ENCODE measurements at places on chromosomes 5 and 9.

- DNase-seq = no peak
Measured at GRCh38 chr5:158246661-158247060, 387.7 kb upstream of the CLINT1 start.

DNA sequence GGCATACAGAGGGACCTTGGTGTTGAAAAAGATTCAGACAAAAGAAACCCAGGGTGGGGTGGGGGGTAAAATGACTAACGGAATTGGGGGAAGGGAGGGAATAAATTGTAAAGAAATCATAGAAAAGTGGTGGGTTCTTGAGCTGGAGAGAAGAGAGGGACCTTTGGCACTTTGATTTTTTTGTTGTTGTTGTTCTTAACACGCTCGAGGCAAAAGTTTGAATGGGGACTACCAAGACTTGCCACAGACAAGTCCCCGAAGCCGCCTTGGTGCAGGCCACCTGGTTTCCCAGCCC is 616 bp downstream of the VCAN start:
- no peak for DNase-seq

DNA sequence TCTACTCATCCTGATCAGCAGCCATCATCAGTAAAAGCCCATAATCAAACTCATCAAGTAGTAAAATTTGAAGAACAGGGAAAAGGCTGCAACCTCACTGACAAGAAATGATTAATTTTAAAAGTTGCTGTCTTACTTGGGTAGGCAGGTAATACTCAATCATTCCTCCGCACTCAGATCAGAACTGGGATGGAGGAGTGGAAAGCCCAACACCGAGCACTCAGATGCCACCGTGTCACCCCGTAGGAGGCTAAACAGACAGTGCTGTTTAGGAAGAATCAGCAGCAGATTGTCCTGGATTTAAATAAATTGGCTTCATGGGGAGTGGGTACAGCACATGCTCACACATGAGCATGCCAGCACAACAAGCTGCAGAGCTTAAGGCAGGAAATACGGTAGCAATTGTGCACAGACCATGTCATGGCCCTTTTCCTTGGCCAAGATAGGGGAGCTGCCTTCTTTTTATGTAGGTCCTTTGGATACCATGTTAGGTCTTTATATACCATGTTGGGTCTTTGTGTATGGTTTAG is 92.6 kb upstream of the CDH6 start:
- DNase-seq = no peak

DNA sequence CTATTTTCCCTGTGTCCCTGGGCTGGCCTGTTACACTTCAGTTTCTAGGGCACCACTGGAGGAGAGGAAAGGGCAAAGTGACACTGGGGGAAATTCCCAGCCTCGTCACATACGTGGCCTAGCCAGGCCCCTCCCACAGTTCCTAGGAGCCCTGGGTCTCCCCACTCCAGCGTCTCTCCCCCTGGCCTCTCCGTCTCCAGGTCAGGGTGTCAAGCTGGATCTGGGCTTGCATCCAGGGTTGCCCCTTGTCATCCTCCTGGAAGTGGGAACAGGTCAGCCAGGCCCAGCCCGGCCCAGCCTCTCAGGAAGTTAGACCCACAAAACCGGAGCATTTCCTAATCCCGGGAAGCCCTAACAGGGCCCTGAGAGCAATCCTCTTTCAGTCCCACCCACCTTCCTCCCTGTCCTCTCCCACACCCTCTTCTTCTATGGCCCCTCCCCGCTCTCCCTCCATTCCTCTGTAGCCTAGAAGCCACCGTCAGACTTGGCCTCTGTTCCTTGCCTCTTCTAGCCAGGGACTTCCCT is 4.7 kb upstream of the TNIP1 start:
- DNase-seq = peak; percentile 64

GRCh38 chr9:110638381-110638954 is 30.1 kb upstream of the MUSK start:
- DNase-seq = no peak

DNA sequence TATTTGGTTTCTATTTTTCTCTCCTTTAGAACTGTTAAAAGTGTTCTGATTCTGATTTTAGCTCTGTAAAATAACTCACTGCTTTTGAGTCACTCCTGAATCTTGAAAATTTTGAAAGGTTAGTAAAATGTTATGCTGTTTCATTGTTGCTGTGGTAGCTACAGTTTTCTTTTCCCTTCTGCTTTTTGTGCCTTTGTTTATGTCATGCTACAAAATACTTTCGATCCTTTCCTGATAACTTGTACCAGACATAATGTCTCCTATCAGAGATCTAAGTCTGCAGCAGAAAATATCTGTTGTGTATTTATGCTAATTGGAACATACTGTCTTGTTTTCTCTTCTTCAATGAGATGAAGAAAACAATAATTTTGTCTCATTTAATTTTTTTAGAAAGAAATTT is 26.9 kb upstream of the CEP120 start:
- no peak for DNase-seq

DNA sequence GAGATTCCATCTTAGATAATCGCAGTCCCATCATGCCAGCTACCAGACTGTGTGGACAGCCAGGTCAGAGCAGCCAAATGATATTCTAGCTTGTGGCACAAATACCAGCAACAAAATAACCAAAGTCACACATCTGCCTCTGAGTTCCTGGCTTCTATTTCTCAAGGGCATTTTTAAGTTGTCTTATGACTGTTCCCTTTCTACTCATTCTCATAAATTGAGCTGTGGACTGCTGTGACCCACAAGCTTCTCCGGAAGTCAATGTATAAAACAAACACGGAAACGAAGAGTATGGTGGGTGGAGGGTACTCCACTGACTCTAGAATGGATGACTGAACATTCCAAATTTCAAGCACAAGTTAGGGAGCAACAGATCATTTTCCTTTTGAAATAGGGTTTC is 43.9 kb downstream of the PDCD1LG2 start:
- no peak for DNase-seq

DNA sequence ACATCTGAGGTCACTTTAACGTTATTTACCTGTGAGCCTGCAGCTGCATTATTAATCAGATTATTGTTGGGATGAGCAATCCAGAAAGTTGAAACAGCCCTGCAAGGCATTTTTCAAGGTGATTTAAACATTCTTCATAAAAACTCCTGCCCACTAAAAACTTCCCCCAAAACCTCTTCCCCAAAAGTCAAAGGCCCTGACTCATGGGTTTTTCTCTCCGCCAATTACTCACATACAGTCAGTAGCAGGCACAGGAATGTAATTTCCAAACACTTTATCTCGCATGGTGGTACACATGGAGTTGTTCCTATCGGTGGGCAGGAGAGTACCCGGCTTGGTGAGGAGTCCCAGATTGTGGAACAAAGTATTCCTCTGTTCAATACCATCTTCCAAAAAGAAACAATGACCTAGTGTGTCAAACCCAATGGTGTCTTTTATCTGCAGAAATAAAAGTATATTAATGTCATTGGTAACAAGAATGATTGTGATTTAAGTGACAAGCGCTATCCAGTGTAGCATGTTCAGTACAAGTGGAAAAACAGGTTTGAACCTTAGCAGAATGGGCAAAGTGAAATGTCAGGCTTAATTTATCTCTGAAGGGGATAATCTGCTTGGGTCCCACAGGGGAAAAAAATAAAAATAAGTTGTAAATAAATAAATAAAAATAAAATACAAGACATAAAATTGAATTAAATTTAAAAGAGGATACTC is 38.3 kb downstream of the CEMIP2 start:
- no peak for DNase-seq

GRCh38 chr9:89243296-89244061 is 64.9 kb upstream of the SHC3 start:
- DNase-seq = no peak

DNA sequence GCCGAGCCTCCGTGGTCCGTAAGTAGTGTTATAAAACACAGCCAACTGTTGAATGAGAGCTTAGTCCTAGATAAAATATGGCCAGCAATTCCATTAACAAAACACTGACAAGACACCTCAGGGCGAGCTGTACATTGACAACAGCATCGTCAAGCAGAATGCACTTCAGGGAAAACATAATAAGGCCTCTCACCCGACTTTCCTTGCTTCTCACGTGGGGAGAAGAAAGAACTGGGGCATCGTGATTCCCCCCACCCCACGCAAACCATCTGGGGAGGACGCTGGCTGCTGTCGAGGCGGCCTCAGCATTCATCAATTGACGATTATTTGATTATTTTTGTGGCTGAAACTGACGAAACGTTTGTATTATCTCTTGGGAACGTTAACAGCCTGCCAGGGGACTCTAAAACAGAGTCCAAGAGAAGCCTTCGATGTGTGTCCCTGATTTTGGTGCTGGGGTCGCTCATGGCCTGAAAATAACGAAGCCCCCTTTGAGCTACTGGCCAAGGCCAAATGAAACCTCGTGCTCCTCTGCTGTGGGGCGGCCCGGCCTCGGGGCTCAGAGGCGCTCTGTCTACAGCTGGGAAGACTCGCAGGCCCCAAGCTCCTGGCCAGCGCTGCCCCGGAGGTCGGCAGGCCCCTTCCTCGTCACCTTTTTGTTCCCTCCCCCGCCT is 464 bp downstream of the GDF9 start:
- no peak for DNase-seq

DNA sequence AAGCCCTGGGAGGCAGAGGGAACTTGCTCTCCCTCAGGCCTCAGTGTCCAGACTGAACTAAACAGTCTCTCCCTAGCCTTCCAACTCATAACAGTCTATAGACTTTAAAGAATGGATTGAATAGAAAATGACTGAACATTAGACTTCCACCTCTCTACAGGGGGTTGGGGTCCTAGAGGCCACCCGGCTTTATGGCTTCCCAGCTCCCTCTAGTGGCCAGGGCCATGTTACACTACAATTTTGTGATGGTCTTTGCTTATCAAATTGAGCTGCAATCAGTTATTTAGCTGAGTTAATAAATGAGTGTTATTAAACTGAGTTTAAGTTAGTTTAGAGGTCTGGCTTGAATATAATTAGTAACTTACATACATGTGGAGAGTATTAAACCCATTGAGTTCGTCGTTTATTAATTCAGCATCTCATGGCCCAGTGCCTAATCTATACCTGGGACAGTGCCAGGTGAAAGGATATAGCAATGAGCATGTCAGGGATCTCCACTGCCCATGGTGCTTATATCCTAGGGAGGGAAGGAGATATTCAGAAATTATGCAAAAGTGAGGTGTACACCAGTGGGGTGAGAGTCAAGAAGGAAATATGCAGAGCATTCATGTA is 105.2 kb downstream of the SH3TC2 start:
- peak; percentile 43 for DNase-seq

DNA sequence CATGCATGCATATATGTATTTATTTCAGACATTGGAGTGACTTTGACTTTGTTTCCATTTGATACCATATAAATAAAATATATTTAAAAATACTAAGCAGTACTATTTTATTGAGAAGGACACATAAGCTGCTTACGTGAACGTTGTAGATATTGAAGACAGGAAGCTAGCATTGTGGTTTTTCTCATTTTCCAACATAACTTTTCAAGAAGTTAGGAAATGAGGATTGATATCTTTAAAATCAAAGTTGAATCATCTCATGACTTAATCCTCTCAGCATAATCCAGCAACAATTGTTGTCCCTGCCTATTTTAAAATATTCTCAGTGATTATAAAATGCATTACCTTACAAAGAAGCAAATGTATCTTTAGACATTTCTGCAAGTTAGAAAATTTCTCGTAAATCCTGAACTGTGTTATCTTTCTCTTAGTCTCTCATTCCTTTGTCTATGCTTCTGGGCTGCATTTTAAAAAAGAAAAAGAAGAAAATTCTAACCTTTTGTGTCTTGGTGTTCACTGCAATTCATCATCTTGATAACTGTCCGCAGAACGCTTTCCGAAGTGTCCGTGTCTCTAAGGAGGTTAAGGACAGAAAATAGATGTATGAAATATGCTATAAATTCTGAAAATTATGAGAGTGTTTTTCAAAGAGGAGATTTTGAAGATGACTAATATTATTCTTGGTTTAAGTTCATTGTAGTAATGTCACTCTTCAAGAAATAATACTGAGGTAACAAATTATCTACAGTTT is 1089.9 kb upstream of the CDH6 start:
- DNase-seq = no peak

DNA sequence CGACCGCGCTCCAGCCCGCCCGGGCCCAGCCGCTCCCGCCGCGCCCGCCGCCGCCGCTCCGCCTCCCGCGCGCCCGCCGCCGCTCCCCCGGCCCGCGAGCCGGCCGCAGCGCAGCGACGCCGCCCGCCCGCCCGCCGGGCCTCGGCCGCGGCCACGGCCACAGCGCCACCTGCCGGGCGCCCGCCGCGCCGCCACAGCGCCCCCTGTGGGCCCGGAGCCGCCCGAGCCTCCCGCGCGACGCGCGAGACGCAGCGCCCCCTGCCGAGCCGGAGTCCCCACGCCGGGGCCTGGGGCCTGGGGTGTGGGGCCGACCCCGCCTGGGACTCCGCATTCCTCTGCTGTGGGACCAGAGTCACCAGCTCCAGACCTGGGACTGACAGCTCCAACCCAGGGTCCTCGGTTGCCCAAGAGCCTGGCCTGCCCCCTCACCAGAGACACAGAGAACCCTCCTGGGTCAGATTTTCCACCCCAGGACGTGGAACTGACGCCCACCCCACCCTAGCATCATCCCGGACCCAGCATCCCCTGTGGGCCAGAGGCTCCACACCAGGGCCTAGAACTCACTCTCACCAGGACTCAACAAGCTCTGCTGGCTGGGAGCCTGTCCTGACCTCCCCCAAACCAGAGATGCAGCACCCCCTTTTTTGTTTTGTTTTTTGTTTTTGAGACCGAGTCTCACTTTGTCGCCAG is at the start of gene RAPGEF1:
Gene RAPGEF1 (minus strand): TSS at position 118 of the 690 bp plus-strand sequence. CDS start 246 bp downstream, outside the sequence.
- peak; percentile 68 for DNase-seq

DNA sequence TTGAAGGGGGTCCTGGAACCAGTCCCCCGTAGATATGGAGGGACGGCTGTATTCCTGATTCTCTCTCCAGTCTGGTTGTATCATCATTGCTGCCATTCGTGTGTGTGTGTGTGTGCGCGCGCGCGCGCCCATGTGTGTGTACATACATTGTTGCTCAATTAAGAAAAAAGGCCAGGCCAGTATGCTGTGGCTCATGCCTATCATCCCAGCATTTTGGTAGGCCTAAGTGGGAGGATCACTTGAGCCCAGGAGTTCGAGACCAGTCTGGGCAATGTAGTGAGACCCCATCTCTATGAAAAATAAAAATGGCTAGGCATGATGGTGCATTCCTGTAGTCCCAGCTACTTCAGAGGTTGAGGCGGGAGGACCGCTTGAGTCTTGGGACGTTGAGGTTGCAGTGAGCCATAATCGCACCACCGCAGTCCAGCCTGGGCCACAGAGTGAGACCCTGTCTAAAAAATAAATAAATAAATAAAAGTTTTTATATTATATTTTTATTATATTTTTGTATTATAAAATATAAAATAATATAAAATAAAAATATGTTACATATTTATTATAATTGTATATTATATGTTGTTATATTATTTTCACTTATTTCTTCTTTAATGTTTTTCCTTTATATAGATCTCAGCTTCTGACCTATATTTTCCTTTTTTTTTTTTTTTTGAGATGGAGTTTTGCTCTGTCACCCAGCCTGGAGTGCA is 53.2 kb downstream of the SPIN1 start:
- no peak for DNase-seq
